Glutamatergic neuron (in vitro differentiated cells): ENCODE measurements at places on chromosomes 3 and 15. TPM values are rescaled to one million over a fixed set of nuclear protein-coding genes. Genes with fewer than 3 reads are reported as not detected.

ATP13A5 gene
- total RNA-seq, result not detected

NEK10 gene
- 1.5 TPM for total RNA-seq

SLC2A2 gene
- not detected for total RNA-seq

SHQ1 gene
- 14.4 TPM for total RNA-seq

SLC24A5 gene
- total RNA-seq, result not detected

FBXO40 gene
- not detected for total RNA-seq

DNA sequence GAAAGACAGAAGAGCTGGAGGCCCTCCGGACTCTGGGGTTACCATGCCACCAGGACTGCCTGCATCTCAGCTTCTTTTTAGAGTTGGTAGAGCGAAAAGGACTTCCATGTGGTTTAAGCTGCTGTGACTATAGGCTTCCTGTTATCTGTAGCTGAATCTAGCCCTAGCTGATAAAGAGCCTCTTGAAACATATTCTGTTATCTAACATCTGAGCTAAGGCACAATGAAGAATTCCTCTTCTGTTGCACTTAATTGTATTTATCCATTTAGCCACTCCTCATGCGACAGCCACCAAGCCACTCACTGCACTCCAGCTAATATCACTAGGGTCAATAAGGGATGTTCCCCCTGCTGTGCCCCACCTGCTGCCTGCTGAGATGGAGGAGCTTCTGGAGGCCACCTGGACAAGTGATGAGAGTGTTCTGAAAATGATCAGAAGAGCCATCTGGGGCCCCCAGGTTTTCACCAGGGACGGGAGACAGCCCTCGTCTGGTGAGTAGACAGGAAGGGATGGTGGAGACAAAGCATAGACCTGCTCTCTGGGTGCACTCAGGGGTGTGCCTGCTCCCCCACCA lies 94.6 kb upstream of the PLXNA1 start:
- H3K4me3 ChIP-seq, result peak overlapping the region; percentile 59
- H3K27ac ChIP-seq, result peak overlapping the region; percentile 84
- peaks cover 8% of the 10 kb centered on the region for H3K27me3 ChIP-seq
- no peaks in the 10 kb centered on the region for H3K36me3 ChIP-seq
- peaks cover 21% of the 10 kb centered on the region for H3K4me1 ChIP-seq
- DNase-seq, result peak; percentile 58

DNA sequence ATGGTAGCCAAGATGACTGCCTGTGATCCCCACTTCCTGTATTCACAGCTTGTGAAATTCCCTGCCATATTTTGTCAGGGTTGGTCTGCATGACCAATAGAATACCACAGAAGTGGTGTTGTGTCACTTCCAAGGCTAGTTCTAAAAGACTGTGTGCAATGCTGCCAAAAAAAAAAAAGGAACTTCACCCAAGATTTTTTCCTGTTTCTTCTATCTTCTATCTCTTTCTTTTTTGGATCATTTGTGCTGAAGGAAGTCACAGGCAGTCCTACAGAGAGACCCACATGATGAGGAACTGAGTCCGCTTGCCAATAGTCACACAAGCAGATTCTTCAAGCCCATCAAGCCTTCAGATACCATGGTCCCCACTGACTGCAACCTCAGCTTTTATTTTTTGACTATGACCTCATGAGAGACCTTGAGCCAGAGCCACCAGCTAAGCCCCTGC lies 18.1 kb upstream of the RAF1 start:
- H3K27ac ChIP-seq, result peak overlapping the region; percentile 28
- DNase-seq, result no peak
- no peaks in the 10 kb centered on the region for H3K27me3 ChIP-seq
- no peak overlapping the region for H3K4me3 ChIP-seq

- no peak overlapping the region for H3K4me3 ChIP-seq
- DNase-seq, result no peak
- H3K36me3 ChIP-seq, result no peaks in the 10 kb centered on the region
- no peaks in the 10 kb centered on the region for H3K4me1 ChIP-seq
- H3K27me3 ChIP-seq, result no peaks in the 10 kb centered on the region
These were observed 35.1 kb upstream of the ZDHHC23 start for GRCh38 chr3:113912552-113913236.

GRCh38 chr15:80600626-80601025 lies 94.5 kb upstream of the ABHD17C start:
- no peak overlapping the region for H3K4me3 ChIP-seq
- DNase-seq, result no peak
- peaks cover 2% of the 10 kb centered on the region for H3K4me1 ChIP-seq
- H3K27ac ChIP-seq, result no peak overlapping the region
- peaks cover 2% of the 10 kb centered on the region for H3K27me3 ChIP-seq
- peaks cover 4% of the 10 kb centered on the region for H3K36me3 ChIP-seq

DNA sequence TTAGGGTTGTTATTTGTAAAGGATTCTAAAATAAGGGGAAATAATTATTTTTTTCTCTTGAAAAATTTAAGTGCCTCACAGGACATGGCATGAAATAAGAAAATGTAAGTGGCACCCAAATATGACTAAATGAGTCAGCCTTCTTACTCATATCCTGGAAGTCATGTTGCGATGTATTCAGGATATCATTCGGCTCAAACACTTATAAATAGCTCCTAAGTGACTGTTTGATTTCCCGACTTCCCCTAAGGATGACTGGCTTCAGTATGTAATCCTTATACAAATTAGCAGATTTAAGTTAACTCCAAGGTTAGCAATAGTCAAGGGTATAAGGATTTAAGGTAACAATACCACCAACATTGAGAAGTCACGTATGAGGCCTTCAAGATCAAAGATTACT lies 57.3 kb upstream of the OSTN start:
- H3K4me3 ChIP-seq, result no peak overlapping the region
- no peaks in the 10 kb centered on the region for H3K27me3 ChIP-seq
- no peak for DNase-seq
- H3K27ac ChIP-seq, result no peak overlapping the region

DNA sequence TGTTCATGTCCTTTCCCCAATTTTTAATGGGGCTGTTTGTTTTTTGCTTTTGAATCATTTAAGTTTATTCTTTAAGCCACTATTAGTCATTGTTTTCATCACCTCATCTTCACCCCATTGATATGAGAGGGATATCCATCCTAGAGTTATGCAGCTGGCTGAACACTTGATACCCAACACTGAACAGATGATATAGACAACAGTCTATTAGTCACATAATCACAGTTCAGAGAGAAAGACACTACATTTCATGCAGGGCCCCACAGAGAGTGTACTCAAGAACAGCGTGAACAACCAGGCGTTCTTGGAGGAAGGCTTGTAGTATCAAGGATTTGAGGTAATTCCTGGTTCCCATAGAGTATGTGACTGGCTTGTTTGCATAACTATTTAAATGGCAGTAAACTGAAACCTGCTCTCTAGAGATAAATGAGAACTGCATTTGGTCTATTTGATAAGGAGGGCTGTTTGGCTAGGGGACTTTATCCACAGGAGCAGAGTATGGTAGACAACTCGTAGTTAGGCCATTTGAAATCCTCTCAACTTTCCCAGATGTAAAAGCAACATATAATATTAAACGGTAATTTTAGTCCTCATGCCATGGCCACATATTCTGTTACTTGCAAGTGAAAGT lies 618.7 kb downstream of the SI start:
- no peaks in the 10 kb centered on the region for H3K4me1 ChIP-seq
- H3K36me3 ChIP-seq, result no peaks in the 10 kb centered on the region
- DNase-seq, result no peak
- no peak overlapping the region for H3K27ac ChIP-seq
- H3K27me3 ChIP-seq, result no peaks in the 10 kb centered on the region

DNA sequence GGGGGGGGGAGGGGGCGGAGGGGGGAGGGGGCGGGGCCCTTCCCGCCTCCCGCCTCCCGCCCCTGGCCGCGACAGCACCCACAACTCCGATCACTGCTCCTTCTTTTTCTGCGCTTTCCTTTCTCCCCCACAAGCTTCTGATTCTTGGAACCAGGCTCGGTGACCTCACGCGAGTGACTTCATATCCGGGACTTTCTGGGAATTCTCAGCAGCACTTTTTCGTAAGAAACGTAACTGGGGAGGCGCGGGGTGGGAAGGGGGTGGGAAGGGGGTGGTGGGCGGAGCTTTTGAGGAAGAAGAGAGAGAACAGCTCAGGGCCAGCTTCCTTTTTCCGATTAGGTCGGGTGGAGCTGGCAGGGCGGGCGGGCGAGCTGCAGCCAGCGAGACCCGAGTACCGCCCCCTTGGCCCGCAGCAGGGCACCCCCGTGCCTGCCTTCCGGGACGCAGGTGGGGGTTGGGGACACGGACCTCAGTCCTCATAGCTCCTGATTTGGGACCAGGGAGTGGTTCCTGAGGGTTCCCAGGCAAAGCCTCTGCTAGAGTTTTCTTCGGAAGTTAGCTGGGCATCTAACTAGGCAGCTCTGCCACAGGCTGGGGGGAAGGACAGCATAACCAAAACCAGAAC lies 14.6 kb downstream of the XIRP1 start:
- H3K4me3 ChIP-seq, result peak overlapping the region; percentile 85
- peaks cover 41% of the 10 kb centered on the region for H3K4me1 ChIP-seq
- H3K36me3 ChIP-seq, result no peaks in the 10 kb centered on the region

GRCh38 chr3:133295199-133295901 lies 104.5 kb upstream of the BFSP2 start:
- no peak for DNase-seq
- peaks cover 2% of the 10 kb centered on the region for H3K27me3 ChIP-seq

DNA sequence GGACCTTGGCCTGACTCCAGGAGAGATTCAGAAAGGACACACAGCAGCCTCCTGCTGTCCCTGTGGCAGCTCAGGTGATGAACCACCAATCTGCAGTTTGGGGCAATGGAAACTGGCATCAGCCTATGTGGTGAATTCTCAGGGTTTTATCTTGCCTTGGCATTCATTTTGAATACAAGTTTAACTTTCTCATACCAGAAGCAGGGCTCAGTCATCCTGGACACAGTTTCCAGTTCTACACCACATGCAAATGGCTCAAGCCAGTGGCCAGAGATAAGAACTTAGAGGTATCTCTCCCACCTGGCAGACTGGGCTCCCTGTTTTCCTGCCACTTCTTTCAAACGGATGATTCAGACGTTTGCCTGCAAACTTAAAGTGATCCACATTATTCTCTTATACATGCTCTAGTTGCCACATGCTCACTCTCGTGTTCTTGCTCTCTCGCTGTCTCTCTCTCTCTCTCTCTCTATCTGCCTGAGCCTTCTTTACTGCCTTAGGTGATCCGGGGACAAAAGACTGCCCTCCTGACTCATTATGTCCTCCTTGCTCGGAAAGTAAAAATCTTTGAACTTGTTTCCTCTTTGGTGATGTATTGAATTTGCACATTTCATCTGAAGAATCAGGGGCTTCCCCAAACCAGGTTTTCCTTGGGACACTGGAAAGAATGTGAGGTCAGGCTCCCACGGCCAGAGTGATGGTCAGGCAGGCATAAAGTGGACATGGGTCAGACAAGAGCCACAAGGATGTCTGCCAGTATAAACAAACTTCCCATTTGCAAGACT lies 99.6 kb upstream of the STT3B start:
- no peak for DNase-seq
- no peak overlapping the region for H3K4me3 ChIP-seq
- no peaks in the 10 kb centered on the region for H3K4me1 ChIP-seq
- H3K36me3 ChIP-seq, result peaks cover 6% of the 10 kb centered on the region
- no peak overlapping the region for H3K27ac ChIP-seq

DNA sequence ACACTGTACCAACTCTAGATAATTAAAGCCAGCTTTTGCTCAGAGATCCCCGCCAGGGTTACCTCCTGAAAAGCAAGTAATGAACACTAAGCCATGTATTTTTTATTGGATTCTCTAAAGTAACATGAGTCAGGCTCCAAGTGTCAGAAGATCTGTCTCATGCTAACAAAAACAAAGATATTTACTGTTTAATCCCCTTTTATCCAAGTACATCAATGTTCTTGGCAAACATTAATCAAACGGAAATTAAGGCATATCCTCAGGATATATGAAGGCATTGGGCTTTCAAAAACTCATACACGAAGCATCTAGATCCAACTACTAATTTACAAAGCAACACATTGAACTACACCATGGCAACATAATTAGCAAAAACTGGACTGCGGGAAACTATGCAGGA lies 37.2 kb downstream of the MYO5A start:
- H3K27ac ChIP-seq, result no peak overlapping the region
- DNase-seq, result no peak
- no peaks in the 10 kb centered on the region for H3K36me3 ChIP-seq
- H3K4me1 ChIP-seq, result peaks cover 6% of the 10 kb centered on the region
- no peak overlapping the region for H3K4me3 ChIP-seq

DNA sequence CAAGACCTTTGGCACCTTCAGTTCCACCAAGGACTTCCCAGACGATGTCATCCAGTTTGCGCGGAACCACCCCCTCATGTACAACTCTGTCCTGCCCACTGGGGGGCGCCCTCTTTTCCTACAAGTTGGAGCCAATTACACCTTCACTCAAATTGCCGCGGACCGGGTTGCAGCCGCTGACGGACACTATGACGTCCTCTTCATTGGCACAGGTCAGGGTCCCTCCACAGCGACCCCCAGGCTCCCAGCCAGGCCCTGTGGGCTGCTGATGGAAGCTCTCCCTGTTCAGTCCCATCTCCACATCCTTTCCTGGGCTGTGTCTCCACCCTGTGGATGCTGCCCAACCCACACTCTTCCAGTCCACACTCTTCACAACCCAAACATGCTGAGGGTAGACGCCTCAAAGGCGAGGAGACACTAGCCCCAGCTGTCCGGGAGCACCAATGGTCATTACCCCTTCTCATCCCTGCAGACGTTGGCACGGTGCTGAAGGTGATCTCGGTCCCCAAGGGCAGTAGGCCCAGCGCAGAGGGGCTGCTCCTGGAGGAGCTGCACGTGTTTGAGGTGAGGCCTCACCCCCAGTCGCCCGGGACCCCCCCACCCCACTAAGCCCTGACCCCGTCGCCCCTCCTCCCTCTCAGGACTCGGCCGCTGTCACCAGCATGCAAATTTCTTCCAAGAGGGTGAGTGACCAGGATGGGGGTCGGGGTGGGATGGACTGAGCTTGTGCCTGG lies 4.3 kb upstream of the LSMEM2 start:
- no peaks in the 10 kb centered on the region for H3K36me3 ChIP-seq
- H3K27me3 ChIP-seq, result peaks cover 16% of the 10 kb centered on the region
- H3K4me3 ChIP-seq, result no peak overlapping the region

DNA sequence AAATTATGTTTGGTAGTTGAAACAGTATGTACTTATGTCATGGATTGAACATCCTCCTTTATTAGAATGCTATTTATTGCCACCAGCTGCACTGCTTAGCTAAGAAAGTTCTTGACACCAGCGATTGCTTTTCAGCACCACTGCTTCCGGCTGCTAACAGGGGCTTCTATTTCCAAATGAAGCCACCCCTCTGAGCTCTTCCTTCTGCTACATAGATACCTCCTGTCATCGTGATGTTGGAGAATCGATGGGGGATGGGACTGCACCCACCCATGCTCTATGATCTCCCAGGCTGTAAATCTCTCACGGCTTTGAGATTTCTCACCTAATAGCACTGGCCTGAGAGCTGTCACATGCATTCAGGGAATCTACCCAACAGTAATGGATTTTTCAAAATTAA lies 259.2 kb downstream of the MEIS2 start:
- H3K4me3 ChIP-seq, result no peak overlapping the region
- H3K27me3 ChIP-seq, result no peaks in the 10 kb centered on the region
- no peak for DNase-seq

DNA sequence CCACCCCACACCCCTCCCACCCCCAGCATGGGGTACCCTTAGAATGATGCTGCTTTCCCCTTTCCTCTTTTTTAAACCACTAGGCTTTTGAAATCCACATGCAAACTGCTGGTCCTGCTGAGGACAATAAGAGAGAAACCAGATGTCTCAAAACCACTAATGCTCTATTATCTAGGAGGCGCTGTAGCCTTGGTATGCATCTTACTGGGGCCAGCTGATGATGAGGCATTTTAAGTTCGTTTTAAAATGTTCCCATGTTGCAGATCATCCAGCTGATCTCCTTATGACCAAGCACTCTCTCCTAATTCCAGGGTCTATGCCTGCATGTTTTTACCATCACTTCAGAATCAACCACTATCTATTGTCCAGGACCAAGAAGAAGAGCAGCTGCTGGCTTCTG lies 1.3 kb downstream of the NME9 start:
- H3K4me3 ChIP-seq, result no peak overlapping the region
- no peak overlapping the region for H3K27ac ChIP-seq
- peaks cover 7% of the 10 kb centered on the region for H3K4me1 ChIP-seq
- no peak for DNase-seq
